ENCODE measurements at places on chromosomes 13 and 19.

DNA sequence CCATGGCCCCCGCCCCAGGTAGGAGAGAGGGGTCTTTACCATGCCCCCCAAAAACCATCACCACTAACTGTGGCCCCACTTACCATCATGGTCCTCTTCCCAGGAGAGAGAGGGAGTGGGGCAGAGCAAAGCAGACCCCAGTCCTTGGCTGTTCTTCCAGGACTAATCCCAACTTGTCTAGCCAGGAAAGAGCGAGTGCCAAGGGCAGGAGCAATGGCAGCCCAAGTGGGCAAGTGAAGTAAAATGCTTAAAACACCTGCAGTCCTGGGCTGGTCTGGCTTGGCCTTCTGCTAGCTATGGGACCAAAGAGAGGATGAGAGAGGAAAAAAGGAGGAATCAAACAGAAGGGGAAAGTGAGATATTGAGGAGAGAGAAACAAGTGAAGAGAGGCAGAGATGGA lies 17.9 kb downstream of the ZSWIM4 start:
- no peak for DNase-seq

DNA sequence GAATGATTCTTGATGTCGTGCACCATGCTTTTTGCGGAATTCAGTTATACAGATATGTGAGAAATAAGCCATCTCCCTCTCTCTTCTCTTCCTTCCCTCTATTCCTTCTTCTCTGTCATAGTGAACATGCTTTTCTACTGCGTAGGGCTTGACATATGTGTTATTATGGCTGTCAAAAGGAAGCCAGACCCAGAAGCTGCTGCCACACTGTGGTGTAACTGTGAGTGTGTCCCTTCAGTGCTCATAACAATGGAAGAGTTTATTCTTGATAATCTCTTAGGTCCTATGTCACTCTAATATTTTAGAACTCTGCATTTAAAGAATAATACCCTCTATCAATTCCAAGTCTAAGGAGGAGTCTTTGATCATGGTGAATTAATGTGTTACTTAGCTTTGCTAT lies 208.9 kb upstream of the TMTC4 start:
- DNase-seq = no peak

DNA sequence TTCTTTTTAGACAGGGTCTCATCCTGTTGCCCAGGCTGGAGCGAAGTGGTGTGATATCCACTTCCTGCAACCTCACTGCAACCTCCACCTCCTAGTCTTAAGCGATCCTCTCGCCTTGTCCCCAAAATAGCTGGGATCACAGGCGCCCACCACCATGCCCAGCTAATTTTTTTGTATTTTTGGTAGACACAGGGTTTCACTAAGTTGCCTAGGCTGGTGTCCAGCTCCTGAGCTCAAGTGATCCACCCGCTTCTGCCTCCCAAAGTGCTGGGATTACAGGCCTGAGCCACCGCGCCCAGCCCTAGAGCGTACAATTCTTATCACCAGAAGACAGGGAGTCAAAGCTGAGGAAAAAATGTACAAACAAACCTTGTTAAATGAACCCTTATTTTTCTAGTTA lies 4.5 kb upstream of the ELOF1 start:
- DNase-seq = no peak

- no peak for DNase-seq
These were observed 1.9 kb downstream of the PTPRS start for GRCh38 chr19:5338656-5339197.

- DNase-seq = no peak
These were observed 3.3 kb downstream of the P2RY11 start for GRCh38 chr19:10114651-10115391.

- no peak for DNase-seq
These were observed 11.6 kb downstream of the FUZ start for GRCh38 chr19:49801401-49801888.

DNA sequence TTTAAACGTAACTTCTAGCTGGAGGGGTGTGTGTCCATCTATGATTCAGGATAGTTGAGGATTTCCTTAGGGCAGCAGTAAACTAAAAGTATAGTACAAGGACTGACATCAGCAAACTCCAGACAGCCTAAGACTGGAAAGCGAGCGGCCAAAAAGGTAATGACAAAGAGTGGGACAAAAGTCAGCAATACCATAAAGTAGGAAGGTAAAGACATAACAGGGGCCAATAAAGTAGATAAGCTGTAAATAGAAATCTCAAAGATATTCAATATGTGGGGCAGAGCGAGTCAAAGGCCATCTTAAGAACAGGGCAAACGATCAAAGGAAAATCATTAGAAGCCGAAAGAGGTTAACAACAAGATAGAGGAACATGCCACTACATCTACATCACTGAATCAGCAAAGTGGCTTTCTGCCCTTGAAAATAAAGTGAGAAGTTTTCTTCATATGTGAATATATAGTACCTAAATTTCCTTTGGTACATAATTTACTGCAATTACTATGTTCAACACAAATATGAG lies 167.2 kb downstream of the DIAPH3 start:
- no peak for DNase-seq

- DNase-seq = peak; percentile 7
These were observed 56.3 kb downstream of the PSG3 start for GRCh38 chr19:42683917-42684513.

DNA sequence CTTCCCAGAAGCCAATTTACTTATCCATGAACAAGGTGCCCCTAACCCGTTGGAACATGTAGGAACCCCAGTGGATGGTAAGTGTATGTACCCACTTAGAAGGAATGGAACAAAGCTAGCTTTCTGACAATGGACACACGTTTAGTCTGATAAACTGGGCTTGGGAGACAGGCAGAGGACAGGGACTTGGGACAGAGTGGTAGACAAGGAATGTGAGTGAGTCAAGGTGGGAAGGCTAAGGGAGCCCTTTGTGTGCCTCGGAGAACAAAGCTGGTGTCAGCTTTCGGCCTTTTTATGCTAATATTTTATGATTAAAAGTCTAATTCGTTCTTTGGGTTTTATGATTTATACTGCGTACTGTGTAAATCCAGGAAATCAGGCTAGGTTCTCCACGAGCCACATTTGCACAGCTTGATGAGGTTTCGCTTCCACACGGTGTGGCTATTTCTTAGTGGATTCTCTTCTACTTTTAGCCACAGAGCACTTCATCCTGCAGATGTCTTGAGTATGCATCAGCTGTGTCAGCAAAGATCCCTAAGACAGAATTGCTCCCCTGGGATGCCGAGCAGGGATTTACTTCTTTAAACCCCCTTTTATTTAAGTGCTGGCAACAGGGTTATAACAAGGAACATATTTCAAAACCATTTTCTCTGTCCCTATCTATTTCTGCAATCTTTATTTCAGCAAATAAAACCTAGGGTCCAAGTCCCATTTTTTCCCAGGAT lies 258.5 kb downstream of the DLEU7 start:
- no peak for DNase-seq

DNA sequence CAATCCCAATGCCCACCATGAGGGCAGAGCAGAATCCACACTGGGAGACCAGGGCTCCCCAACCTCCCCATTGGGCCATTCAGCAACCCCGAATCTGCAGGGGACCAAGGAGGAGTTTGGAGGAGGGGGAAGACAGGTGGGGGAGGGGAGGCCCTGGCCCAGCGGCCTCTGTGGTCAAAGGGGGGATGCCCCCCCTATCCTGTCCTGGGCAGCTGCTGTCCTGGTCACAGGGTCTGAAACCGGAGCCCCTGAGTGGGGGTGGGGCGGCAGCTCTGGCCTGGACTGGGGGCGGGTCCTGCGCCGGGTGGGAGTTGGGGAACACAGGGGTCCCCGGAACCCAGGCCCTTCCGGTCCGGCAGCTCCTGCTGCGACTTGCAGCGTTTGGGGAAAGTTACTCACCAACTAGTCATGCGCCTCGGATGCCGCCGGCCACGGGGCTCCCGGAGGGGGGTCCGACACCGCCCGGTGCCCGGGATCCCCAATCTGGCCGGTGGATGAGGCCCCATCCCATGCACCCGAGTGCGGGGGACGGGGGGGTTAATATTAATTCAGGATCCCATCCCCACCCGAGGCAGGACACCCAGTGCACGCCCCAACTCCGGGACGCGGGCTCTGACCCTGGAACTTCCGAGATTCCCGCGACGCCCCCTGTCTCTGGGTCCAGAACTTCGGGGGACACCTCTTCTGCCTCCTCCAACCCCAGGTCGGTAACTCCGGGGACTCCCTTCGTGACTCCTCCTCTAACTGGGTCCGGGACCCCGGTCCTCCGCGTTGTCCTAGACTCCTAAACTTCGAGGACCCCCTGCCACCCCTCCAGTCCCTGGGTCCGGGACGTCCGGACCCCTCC lies 872 bp downstream of the HOMER3 start:
- peak; percentile 25 for DNase-seq

- no peak for DNase-seq
These were observed 1552.2 kb downstream of the PCDH9 start for GRCh38 chr13:65677906-65678305.

- no peak for DNase-seq
These were observed 6.0 kb downstream of the KANK2 start for GRCh38 chr19:11191273-11191755.

GRCh38 chr19:55586976-55587668 lies 6.5 kb upstream of the ZNF579 start:
- peak; percentile 86 for DNase-seq

DNA sequence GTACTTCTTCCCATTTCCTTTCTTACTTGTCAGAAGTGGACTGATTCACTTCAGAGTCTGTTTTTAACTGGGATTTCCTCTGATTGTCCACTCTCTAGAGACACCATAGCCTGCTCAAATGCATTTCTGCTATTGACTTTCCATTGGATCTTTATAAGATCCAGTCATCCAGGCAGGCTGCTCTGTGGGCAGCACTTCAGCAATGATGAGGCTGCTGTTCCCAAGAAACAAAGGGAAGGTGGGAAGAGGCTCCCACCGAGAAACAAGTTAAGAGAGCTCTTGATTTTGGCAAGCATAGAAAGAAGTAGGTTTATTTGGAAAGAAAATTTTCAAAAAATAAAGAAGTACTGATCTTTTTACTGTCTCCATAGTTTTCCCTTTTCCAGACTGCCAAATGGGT lies 125.8 kb upstream of the STARD13 start:
- DNase-seq = no peak

DNA sequence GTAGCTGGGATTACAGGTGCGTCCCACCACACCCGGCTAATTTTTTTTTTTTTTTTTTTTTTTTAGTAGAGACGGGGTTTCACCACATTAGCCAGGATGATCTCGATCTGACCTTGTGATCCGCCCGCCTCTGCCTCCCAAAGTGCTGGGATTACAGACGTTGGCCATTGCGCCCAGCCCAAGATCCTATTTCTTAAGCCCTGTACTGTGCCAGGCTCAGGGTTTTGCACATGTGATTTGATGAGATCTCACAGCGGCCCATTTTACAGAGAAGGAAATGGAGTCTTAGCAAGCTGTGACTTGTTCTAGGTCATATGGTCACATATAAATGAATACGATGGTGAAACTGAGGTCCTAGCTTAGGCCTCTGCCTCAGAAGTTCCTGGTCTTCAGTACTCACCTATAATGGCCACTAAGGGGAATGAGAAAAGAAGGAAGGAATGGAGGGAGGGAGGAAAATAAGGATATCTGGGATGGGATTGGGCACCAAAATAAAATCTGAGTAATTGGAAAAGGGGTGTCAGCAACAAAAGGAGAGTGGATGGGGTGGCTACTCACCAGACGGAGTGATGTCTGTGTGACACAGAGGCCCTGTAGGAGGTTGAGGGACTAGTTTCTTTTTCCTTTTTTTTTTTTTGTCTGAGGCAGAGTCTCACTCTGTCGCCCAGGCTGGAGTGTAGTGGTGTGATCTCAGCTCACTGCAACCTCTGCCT lies 1.3 kb downstream of the OSCAR start:
- DNase-seq = no peak

GRCh38 chr19:48363500-48363809 lies 285 bp downstream of the TMEM143 start:
- peak; percentile 14 for DNase-seq

GRCh38 chr13:101398920-101399319 lies 17.4 kb downstream of the NALCN start:
- no peak for DNase-seq

GRCh38 chr13:71634602-71635443 lies 232.2 kb downstream of the DACH1 start:
- no peak for DNase-seq

- DNase-seq = no peak
These were observed 10.4 kb upstream of the LYPD5 start for GRCh38 chr19:43812688-43813087.

DNA sequence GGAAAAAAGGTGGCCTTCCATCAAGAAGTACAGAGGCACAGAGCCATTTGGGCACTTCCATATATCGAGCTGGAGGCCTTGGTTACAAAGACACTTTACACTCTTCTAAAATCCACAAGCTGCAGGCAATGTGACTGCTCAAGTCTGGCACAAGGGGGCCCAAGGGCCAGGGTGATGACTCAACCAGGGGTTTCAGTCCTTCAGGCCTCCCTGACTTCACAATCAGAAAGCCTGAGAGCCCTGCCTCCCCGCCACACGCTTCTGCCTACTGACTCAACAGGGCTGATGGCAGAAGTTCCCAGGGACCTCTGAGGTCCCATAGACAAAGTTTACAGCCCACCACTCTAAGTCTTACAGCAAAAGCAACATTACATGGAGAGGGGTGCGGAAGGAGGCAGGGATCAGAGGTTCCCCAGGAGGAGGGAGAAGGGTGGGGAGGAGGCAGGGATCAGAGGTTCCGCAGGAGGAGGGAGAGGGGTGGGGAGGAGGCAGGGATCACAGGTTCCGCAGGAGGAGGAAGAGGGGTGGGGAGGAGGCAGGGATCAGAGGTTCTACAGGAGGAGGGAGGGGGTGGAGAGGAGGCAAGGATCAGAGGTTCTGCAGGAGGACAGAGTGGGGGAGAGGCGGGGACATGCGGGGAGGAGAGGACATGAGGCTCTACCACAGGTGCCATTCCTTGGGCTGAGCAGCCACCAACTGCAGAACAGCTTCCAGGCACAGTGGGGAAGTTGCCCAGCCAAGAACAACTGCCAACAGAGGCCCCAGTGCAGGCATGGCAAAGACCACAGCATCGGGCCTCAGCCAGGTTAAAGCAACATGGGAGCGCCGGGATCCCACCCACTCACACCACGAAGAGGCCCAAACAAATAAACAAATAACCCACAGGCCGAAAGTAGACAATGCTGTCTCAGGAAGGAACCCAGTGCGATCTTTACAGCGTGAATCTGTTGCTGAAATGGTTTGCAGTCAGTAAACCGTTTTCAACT lies 52.0 kb downstream of the SLC7A1 start:
- DNase-seq = no peak

Data from CD8-positive, alpha-beta T cell (primary cell).